ENCODE measurements at places on chromosomes 16 and 17.

DNA sequence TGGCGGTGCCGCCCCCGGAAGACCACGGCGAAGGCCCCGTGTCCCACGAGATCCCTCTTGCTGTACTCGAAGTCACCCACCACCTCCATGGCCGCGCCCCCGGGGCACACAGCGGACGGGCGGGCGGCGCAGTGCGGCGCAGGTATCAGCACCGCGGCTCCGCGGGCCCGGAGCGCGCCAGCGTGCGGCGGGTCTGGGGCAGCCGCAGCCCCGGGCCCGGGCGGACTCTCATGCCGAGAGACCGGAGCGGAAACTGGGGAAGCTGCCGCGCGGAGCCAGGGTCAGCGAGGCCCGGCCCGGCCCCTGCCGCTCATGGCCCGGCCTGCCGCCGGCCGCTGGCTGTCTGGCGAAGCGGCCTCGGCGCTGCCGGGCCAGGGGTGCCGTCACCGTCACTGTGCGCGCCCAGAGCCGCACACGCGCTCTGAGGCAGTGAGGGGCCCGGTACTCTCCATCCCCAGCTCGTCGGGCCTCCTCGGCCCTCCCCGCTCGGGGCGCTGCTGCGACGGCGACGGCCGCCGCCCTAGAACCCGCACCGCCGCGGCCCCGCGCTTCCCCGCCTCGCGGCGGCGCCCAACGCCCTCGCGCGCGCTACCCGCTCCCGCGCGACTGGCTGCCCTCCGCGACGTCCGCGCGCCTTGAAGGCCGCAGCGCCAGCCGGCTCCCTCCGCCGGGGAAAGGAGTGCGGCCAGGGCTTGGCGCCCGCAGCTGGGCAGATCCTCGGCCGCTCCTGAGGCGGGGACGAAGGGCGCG, at the start of gene ULK2:
ULK2 (minus strand) TSS at position 608 of the 750 bp plus-strand sequence; CDS start at position 89, 519 bp downstream.
- DNase-seq: peak; percentile 71
- H3K36me3 ChIP-seq: no peaks in the 10 kb centered on the region
- H3K4me3 ChIP-seq: peak within 1 kb of the TSS; percentile 90
- H3K27ac ChIP-seq: peak within 1 kb of the TSS; percentile 86

DNA sequence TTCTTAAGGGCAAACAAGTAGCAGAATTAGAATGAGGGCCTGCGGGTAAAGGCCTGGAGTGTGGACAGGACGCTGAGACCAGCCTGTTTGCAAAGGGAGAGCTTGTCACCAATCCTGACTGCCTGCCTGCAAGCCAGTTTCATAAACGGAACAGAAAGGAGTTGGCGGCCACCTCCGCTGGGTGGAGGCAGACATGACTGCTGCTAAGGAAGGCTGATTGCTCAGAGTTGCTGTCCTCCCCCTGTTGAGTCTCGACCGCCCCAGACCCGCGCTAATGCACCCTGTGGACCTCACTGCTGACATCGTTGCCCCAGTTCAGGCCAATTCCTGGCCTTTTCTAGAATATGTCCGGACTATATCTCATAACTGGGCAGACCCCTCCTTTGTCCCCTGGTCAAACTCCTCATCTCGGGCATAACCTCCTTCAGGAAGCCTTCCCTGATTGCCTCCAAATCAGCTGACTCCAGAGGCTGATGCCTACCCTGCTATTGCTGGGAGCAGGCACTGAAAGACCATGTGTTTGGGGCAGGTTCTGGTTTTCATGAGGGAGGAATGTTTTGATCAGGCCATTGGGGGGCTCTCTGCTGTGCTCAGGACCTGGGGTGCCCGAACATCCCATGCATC, 153.0 kb upstream of the CIBAR2 start:
- no peak for DNase-seq
- no peaks in the 10 kb centered on the region for H3K36me3 ChIP-seq
- H3K27me3 ChIP-seq: no peaks in the 10 kb centered on the region
- H3K4me1 ChIP-seq: no peaks in the 10 kb centered on the region
- H3K4me3 ChIP-seq: no peak overlapping the region
- H3K27ac ChIP-seq: no peak overlapping the region

GRCh38 chr17:8675306-8675705, 44.8 kb upstream of the MYH10 start:
- no peaks in the 10 kb centered on the region for H3K27me3 ChIP-seq
- H3K36me3 ChIP-seq: no peaks in the 10 kb centered on the region
- peaks cover 59% of the 10 kb centered on the region for H3K4me1 ChIP-seq
- H3K4me3 ChIP-seq: peak overlapping the region; percentile 38
- DNase-seq: no peak

- H3K27me3 ChIP-seq: peaks cover 17% of the 10 kb centered on the region
- no peak overlapping the region for H3K27ac ChIP-seq
- no peak overlapping the region for H3K4me3 ChIP-seq
- DNase-seq: no peak
- peaks cover 8% of the 10 kb centered on the region for H3K4me1 ChIP-seq
Measured at GRCh38 chr17:7258731-7259554, 3.3 kb downstream of the CLDN7 start.

DNA sequence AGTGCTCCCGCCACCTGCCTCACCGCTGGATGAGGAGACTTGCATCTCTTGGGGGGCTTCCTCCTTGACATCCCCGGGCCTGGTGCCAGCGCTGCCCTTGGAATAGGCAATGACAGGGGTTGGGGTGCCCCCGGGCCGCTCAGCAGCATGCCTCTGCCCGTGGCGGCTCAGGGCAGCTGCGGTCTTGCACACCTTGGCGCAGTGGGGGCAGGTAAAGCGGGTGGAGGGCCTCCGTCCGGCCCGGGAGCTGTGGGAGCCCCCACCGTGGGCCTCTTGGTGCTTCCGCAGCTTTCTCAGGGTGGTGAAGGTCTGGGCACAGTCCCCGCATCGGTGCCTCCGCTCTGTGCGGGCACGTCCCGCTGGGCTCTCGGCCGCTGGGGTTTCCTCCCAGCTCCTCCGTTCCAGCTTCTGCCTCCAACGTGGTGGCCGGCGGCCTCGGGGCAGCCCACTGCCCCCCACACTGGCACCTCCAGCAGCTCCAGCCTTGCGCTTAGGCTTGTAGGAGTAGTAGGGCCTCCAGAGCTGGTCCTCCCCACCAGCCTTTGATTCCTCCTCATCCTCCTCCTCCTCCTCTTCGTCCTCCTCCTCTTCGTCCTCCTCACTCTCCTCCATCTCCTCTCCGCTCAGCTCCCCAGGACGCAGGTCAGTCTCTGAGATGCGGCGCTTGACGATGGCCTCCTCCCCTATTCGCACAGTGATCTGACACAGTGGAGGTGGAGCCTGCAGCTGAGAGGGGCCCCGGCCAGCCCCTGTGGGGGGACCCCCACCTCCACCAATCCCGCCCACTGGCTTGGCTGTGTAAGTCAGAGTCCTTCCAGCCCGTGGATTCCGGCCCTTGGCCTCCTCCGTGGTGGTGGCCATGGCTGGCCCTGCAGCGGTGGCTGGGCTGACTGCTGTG, 16.7 kb downstream of the ZBTB4 start:
- H3K4me3 ChIP-seq: no peak overlapping the region
- H3K4me1 ChIP-seq: peaks cover 12% of the 10 kb centered on the region
- no peaks in the 10 kb centered on the region for H3K27me3 ChIP-seq
- no peak for DNase-seq

DNA sequence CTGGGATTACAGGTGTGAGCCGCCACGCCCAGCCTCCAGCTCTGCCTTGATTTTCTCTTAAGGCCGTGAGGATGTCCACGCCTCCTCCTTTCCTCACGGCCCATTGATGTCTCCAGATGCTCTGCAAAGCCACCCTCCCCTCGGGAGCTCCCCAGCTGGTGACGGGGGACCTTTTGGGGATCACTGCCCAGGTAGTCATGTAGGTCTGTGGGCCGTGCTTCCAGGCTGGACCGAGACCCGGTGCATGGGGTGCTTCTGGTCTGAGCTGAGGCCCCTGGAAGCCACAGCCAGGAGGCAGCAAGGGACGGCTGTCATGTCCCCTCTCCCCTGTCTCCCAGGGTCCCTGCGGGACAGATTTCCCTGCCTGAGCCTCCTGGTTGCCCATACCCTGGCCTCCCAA, 277.8 kb downstream of the SEC14L1 start:
- H3K36me3 ChIP-seq: no peaks in the 10 kb centered on the region
- no peak for DNase-seq
- no peak overlapping the region for H3K4me3 ChIP-seq
- H3K4me1 ChIP-seq: peaks cover 26% of the 10 kb centered on the region

DNA sequence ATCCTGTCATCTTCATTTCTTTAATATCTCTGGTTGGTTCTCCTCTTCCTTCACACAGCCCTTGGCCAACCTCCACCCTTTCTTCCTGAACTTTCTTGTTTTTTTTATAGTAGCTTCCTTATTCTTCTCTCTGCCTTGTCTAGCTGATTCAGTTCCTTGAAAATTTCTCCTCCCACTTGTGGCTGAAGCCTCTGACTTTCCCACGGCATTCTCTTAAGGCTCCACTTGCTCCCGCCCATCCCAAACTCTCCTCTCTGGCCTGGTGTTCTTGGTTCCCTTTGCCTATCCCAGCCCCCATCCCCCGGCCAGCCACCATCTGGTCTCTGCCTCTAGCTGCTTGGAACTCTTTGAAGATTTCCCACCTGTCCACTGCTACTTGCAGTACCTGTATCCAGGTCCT, 29.1 kb downstream of the NLRP1 start:
- no peak for DNase-seq
- peaks cover 58% of the 10 kb centered on the region for H3K36me3 ChIP-seq
- no peak overlapping the region for H3K4me3 ChIP-seq
- no peak overlapping the region for H3K27ac ChIP-seq
- H3K4me1 ChIP-seq: no peaks in the 10 kb centered on the region
- H3K27me3 ChIP-seq: no peaks in the 10 kb centered on the region

- peaks cover 21% of the 10 kb centered on the region for H3K36me3 ChIP-seq
- peak overlapping the region; percentile 69 for H3K27ac ChIP-seq
- H3K4me3 ChIP-seq: no peak overlapping the region
- no peak for DNase-seq
Measured at GRCh38 chr16:69881141-69881540, 70.0 kb upstream of the CLEC18A start.

DNA sequence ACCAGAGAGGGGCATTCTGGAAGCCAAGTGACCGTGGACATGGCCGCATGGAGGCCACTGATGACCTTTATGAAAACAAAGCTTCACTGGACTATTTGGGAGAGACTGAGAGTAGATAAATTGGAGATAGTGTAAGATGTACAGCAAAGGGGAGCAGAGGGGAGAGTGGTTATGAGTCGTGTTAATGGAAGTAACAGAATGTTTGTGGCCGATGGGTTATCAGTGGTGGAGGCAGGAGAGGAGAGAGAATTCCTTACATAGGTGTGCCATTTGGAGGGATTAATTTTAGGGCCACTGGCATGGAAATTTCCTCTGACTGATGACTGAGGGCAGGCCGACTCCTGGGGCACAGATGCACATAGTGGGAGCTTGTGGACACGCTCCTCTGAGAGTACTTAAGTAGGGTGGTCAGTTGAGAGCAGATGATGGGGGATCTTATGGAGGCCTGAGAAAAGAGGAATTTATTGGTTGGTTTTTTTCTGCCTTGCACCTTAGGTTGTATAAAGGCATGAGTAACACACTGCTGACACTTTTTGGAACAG, 19.2 kb downstream of the PRPSAP2 start:
- H3K27ac ChIP-seq: no peak overlapping the region
- H3K36me3 ChIP-seq: peaks cover 70% of the 10 kb centered on the region
- no peak overlapping the region for H3K4me3 ChIP-seq
- no peak for DNase-seq

DNA sequence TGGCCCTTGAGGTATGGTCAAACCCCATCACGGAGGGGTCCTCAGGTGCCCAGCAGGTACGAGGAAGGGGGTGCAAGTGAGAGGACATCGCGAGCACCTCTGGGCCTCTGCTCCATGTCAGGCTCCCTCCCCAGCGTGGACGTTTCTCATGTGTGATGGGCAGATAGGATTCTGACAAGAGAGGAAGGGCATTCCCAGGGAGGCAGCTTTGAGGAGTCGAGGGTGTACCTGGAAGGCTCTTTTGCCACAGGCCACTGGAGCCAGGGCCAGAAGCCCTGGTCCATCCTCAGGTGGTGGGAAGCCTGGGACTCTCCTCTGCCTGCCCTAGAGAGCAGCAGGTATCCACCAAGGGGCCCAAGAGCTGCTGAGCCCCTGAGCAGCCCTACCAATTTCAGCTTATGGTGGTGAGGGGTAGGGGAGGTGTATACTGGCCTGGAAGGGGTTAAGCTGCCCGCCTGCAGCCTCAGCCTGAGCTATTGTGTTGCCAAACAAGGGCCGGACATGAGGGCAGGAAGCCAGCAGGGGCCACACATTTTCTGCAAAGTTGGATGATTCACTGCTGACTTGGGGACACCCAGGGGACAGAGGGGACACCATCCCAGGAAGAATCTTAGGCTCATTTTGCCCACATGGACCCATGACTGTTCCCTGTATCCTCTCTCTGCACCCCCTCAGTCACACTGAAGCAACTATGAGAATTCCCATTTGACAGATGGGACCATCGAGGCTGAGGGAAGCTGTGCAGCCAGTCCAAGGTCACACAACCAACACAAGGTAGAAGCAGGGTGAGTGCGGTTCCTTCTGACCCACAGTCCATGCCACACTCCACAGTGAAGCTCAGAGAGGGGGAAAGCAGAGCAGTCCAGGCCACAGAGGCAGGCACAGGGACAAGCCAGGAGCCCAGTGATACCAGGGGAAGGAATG, 1.7 kb downstream of the CDH5 start:
- H3K27me3 ChIP-seq: no peaks in the 10 kb centered on the region
- H3K36me3 ChIP-seq: no peaks in the 10 kb centered on the region
- H3K4me3 ChIP-seq: peak overlapping the region; percentile 33
- peaks cover 11% of the 10 kb centered on the region for H3K4me1 ChIP-seq
- no peak for DNase-seq

- no peak for DNase-seq
- H3K27me3 ChIP-seq: no peaks in the 10 kb centered on the region
- no peak overlapping the region for H3K4me3 ChIP-seq
- H3K27ac ChIP-seq: no peak overlapping the region
- H3K36me3 ChIP-seq: no peaks in the 10 kb centered on the region
- no peaks in the 10 kb centered on the region for H3K4me1 ChIP-seq
Measured at GRCh38 chr17:11882716-11883115, 114.6 kb downstream of the ZNF18 start.

DNA sequence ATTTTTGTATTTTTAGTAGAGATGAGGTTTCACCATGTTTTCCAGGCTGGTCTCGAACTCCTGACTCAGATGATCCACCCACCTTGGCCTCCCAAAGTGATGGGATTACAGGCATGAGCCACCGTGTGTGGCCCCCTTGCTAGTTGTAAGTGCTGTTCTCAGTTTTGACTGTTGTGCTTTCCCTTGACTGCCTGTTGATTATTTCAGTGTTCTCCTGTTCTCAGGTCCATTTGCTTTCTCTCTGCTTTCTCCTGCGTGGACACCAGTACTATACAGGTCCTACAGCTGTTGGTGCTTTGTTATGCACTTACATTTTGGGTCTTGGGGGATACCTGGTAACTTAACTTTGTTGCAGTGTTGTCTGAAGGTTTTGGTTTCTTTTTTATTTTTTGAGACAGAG, 8.2 kb downstream of the CASC3 start:
- H3K4me1 ChIP-seq: no peaks in the 10 kb centered on the region
- H3K27ac ChIP-seq: peak overlapping the region; percentile 15
- no peak for DNase-seq

GRCh38 chr17:1940810-1941185, 84.3 kb downstream of the RTN4RL1 start:
- H3K36me3 ChIP-seq: no peaks in the 10 kb centered on the region
- H3K27me3 ChIP-seq: no peaks in the 10 kb centered on the region
- H3K27ac ChIP-seq: no peak overlapping the region
- no peak overlapping the region for H3K4me3 ChIP-seq
- DNase-seq: no peak
